Stomach (tissue), 19 donors: ENCODE measurements at places on chromosomes 6 and 20.

DNA sequence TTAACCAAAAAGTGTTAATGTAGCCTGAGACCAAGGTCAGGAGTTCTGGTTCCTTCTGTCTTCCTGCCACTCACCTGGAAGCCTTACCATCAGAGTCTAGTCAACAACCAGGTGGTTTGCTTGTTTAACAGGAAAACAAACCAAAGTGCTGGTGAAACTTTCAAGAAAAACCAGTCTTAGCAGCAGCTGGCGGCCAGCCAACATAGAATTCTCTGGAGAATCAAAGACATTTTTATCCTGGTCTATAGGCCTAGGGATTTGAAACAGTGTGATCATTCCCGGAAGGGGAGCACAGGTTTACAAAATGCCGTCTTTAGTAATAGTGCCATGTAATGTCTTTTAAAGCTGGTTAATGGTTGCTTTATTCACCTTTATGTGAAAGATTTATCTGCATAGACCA is 146.6 kb upstream of the AKIRIN2 start:
- peak; percentile 36 for DNase-seq

DNA sequence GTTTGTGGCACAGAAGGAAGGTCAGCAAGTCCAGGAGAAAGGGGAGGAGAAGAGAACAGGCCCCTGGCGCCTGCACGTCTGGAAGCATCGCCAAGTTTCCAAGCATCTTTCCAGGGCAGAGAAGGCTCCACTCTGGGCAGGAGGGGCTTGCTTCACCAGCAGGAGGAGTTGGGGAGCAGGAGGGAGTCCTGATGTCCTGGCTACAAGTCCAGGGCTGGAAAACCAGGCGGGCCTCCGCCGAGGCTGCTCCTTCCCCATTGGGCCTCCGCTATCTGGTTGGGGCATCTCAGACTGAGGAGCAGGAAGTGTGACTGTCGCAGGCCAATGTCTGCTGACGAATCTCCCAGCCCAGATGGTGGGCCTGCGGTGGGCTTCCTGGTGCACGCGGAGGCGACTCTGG is 421.9 kb downstream of the PREX1 start:
- DNase-seq: no peak

DNA sequence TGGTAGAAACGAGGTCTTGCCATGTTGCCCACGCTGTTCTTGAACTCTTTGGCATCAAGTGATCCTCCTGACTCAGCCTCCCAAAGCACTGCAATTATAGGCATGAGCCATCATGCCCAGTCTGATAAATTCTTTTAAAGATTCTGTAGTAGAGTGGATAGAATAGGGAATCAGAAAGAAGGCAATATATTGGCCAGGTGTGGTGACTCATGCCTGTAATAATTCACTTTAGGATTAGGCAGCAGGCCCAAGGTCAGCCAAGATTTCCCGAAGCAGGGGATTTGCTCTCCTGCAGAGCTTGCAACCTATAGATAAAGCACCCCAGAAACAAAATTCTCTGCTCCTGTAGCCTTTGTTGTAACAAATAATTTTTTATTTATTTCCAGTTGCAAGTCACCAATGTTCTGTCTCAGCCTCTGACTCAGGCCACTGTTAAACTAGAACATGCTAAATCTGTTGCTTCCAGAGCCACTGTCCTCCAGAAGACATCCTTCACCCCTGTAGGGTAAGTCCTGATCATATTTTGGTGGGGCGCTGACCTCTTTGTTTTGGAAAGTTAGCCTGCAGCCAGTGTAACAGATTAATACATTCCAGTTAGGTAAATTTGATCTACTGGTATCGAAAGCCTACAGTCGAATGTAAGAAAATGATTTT is 30.4 kb upstream of the MROH8 start:
- no peak for DNase-seq

- peak; percentile 71 for DNase-seq
Observed at GRCh38 chr6:36969240-36969691, 14.7 kb downstream of the PI16 start.

DNA sequence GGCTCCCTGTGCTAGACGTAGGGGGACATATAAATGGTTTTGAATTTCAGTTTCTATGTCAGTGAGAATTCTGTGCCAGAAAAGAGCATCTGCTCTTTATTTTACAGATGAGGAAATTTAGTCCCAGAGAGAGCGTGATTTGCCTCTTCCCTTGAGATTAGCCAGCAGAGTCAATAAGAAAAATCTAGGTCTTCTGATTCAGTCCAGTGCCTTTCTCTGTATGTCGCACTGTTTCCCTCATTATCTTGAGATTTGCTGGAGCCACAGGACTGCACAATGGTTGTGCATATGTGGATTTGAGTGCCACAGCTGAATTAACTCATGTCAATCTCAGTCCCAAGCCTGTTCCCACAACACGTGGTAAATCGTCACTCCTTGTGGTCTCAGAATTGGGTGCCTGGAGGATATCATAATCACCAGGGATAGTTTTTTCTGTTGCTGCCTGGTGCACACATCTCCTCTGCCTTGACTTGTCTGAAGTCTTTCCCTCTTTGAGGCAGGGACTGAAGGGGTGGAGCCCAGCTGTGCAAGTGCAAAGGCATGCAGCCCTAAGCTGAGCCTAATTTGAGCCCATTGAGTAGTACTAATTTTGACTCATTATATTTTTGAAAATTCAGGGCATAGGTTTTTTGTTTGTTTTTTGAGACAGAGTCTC is 276.7 kb downstream of the SOX4 start:
- DNase-seq: no peak
